ENCODE measurements at places on chromosomes 11 and 22. TPM values are rescaled to one million over a fixed set of nuclear protein-coding genes. Genes with fewer than 3 reads are reported as not detected.

OR56A4 gene
- not detected for total RNA-seq

JHY gene
- total RNA-seq: not detected

ANKRD42 gene
- total RNA-seq: 9.0 TPM

RAB30 gene
- 15.0 TPM for total RNA-seq

C11orf54 gene
- total RNA-seq: 33.3 TPM

OR8G1 gene
- not detected for total RNA-seq

C11orf97 gene
- not detected for total RNA-seq

ART1 gene
- total RNA-seq: 3.3 TPM

SLC22A6 gene
- not detected for total RNA-seq

BARX2 gene
- 5.6 TPM for total RNA-seq

FERMT3 gene
- total RNA-seq: 63.3 TPM

OR52E8 gene
- total RNA-seq: not detected

MAML2 gene
- total RNA-seq: 25.4 TPM

MUC2 gene
- total RNA-seq: 903 TPM

PIWIL4 gene
- total RNA-seq: 9.6 TPM

GAS2 gene
- not detected for total RNA-seq

SSH3 gene
- total RNA-seq: 77.5 TPM

UPK3A gene
- total RNA-seq: 0.79 TPM

FAT3 gene
- 1.9 TPM for total RNA-seq

ELFN2 gene
- total RNA-seq: under 0.01 TPM

UBQLNL gene
- 1.8 TPM for total RNA-seq

KRTAP5-11 gene
- total RNA-seq: not detected

EFCAB6 gene
- 0.68 TPM for total RNA-seq

SCGB2A2 gene
- total RNA-seq: not detected

MS4A2 gene
- total RNA-seq: not detected

MACROD1 gene
- total RNA-seq: 42.9 TPM

PRODH gene
- total RNA-seq: 14.2 TPM

TRIM5 gene
- 10.5 TPM for total RNA-seq

NOX4 gene
- 2.6 TPM for total RNA-seq

MAPK8IP1 gene
- 3.2 TPM for total RNA-seq

EHBP1L1 gene
- 120 TPM for total RNA-seq

TMEM179B gene
- total RNA-seq: 75.6 TPM

PARVG gene
- 34.5 TPM for total RNA-seq

C11orf87 gene
- not detected for total RNA-seq

VSIG2 gene
- 91.3 TPM for total RNA-seq

PATE2 gene
- total RNA-seq: not detected

OR9I1 gene
- not detected for total RNA-seq

CD81 gene
- total RNA-seq: 180 TPM

APOA4 gene
- not detected for total RNA-seq

KIRREL3 gene
- total RNA-seq: 1.4 TPM

C1QTNF4 gene
- 1.1 TPM for total RNA-seq

P2RY6 gene
- 1.4 TPM for total RNA-seq

KRTAP5-10 gene
- not detected for total RNA-seq

ACR gene
- not detected for total RNA-seq

NFAM1 gene
- 1.1 TPM for total RNA-seq

Data from transverse colon (tissue), 4 donors.